RKO (cell line): ENCODE measurements at places on chromosomes 7 and 10.

DNA sequence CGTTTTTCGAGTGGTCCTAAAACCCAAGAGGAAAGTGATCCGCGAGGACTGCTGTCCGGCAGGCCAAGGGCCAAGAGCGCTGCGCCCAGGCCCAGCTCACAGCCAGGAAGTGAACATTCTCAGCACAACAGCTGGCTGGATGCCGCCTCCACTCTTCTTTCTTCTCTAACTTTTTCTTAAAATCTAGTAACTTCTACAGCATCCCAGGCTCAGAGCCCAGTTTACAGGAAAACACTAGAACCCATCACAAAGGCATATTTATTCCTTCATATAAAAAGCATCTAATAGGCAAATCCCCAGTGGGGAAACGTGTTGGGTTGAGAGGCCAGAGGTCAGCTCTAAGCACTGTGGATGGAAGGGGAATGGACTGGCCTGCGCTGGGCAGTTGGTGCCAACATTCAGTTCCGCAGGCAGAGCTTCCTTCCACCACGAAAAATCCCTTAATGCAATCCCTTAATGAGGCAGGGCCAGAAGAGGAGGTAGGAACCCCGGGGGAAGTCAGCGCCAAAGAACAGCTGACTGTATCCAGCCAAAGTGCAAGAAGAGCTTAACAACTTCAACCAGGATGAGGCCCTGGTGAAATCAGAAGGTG lies 74.8 kb downstream of the ZRANB1 start:
- no peak for DNase-seq

DNA sequence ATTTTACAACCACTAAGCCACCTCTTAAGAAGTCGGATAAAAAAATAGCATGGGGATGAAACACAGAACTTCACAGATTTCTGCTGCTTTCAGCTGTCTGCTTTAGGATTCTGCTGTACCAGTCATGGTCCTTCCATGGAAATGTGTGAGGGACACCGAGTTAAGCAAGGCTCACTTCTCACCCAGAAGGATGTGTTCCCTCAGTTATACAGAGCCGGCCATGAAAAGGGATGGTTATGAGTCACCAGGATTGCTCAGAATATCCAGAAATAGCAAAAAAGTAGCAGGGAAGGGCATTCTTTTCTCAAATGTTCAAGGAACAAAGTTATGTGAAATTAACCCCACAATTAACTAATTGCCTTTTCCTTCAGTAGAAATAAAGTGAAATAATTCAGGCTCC lies 124.4 kb downstream of the AMPH start:
- DNase-seq: peak; percentile 4

DNA sequence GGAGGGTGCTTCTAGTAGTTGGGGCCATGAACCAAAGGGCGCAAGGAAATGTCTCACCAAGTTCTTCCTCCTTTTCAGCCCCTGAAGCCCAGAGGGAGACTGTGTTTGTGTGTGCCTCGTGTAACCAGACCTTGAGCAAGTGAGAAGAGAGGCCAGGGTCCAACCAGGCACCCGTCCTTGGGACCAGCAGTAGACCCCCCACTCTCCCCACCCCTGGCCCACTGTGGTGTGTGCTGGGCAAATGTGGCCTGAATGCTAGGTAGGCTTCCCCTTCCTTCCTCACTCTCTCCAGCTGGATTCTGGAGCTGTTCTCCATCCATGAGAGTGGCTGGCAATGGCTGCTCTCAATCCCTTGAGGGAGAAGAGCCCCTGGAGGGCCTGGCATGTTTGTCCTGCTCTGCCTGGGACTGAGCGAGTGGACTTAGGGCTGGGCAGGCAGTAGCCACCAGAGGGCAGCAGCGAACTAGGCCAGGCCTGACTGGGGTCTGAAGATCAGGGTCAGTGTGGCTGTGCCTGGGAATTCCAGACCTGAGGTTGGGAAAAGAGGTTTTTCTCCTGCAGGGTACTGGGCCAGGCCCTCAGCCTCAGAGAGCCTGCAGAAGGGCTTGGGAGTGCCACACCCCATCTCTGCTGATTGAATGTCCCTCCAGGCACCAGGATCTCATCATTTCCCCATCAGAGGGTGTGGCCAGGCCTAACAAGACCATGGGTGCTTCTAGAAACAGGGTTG lies 12.5 kb downstream of the SFRP5 start:
- DNase-seq: peak; percentile 62

DNA sequence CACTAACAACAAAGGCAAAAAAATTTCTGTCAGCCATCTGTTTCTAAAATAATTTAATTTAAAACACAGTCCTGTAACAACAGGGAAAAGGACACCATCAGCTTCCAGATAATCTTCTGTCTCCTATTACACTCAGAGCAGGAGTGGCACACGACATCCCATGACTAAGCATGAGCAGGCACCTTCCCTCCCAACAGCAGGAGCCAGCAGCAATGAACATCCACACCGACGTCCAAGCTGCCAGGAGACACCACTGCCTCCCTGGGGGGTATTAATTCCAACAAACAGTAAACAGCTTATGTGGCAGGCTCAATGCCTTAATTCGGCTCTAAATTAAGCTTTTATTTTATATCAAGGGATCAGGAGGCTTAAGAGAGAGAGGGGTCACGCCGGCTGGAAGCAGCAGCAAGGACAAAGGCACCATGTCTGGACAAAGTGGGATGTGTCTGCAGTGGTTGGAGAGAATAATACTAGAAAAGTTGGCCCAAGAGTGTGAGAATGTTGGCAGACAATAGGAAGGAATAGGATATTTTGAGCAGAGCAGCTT lies 45.7 kb downstream of the KIAA1549 start:
- DNase-seq: peak; percentile 89

- no peak for DNase-seq
Measured at GRCh38 chr10:64344211-64344610, 823.0 kb downstream of the REEP3 start.

DNA sequence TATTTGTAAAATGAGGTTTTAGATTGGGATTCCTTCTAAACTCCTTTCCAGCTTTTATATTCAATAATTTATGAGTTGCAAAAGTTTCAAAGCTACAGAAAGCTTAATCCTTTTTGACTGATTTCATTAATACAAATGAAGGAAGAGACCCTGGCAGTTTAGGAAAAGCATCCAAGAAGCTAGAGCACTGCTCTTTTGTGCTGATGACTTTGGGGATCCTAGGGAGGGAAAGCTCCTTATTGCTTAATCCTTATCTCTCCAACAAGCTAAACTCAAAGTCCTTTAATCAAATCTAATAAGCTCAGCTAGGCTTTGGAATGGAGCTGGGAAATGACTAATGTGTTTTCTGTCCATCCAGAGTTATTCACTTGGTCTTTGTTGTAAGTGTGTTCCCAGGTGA lies 285.4 kb downstream of the ACTR3B start:
- DNase-seq: no peak

DNA sequence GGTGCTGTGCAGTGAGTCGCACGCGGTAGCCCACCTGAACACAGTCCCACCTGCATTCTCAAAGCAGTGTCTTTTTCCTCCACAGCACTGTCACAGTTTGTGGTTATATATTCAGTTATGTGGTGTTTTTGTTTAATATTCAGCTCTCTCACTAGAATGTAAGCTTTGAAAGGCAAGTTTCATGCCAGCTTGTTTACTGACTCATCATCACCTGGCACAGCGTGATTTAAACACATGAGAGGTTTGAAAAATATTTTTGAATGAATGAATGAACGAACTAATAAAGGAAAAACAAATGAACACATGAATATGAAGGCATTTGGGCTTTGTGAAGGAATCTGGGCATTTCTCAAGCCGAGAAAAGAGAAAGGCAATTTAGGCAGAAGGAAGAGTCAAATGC lies 51.9 kb upstream of the TM9SF3 start:
- DNase-seq: no peak

- DNase-seq: no peak
Measured at GRCh38 chr7:101565601-101566209, 63.4 kb downstream of the MYL10 start.

DNA sequence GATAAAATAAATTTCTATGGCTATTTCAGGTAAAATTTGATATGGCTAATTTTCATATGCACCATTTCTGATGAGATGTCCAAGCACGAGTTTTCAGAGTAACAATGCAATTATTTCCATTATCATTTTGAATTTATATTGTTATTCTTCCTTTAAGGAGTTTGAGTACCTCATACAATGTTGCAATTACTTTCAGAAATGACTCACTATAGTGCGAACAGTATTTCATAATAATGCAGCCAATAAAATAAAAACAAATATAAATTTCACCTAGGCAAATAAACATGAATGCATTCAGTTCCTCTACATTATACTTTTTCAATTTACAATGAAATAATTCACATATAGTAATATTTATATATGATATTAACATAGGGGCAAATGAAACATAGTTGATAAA lies 78.8 kb upstream of the LRRN3 start:
- DNase-seq: no peak

DNA sequence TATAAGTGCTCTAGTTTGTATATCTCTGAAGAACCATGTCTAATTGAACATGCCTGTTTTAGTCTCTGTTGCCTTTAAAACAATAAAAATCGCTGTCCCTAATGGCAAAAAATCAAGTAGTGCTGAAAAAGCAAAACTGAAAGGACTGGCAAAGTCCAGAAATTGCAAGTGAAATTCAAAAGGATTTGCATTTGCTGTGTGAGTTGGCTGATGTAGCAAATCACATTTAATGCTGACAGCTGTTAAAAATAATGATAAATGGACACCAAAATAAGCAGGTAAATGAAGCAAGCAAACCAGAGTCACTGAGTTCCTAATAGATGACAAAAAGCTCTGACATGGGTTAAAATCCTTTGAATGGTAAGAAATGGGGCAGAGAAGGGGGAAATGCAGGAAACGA lies 874.1 kb downstream of the GRM8 start:
- no peak for DNase-seq

DNA sequence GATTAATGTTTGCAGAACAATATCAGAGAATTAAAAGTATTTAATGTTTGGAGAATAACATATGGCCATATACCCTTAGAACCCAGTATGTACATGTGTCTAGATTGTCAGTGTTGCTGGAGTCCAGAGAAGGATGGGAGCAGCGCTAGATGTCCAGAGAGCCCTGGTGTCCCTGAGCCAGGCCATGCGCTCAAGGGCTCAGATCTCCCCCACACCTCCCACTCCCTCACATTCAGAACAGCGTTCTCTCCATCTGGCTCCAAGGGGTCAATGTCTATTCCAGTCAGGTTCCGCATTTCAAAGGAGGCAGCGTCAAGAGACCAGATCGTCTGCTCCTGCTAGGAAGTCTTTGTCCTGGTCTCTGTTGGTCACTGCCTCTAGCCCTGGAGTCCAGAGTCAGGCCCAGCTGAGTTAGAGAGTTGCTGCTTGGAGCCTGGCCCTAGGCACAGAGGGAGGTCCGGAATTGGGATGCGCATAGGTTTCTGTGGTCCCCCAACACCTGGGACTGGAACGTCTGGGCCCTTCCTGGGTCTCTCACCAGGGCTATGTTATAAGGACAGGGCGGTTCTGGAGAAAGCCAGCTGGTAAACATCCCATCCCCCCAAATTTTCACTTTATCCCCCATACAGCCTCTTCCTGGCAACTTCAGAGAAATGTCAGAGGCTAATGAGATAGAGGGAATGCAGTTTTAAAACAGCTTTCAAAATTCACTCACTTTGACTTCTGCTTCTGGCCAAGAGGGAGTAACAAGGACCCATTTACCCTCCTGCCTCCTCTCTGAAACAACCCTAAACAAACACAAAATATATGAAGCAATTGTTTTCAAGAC lies 6.5 kb upstream of the WDR86 start:
- no peak for DNase-seq

- DNase-seq: no peak
Measured at GRCh38 chr7:149670288-149670687, 103.1 kb downstream of the ZNF467 start.

DNA sequence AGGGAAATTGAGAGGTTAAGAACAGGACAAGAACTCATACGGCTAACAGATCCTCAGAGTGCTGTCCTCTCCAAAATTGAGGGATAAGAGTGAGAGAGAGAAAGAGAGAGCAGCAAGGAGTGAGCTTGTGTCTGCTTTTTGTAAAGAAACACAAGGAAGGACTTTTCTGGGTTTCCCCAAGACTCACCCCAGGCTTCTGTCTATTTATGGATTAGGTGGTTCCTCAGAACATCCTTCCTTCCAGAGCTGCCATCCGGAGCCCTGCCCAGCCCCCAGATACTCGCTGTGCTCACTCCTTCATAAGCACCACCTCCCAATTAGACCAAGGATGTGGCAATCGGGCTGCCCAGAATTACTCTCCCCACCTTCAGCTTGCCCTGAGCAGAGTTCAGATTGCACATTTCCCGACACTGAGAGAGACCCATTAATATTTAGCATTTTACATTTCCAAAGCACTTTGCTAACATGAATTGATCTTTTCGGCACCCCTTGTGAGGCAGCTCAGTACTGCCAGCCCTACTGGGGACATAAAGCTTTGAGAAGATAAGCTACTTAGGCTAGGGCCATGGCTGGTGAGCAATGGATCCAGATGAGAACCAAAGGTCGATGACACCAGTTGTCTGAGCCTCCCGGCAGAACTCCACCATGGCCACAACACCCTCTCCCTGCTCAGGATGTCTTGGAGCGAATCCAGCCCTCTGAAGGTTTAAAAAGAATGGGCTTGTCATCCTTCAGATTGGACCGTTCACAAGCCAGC lies 19.2 kb upstream of the R3HCC1L start:
- DNase-seq: no peak

GRCh38 chr10:123634221-123634620 lies 31.9 kb upstream of the GPR26 start:
- DNase-seq: no peak

DNA sequence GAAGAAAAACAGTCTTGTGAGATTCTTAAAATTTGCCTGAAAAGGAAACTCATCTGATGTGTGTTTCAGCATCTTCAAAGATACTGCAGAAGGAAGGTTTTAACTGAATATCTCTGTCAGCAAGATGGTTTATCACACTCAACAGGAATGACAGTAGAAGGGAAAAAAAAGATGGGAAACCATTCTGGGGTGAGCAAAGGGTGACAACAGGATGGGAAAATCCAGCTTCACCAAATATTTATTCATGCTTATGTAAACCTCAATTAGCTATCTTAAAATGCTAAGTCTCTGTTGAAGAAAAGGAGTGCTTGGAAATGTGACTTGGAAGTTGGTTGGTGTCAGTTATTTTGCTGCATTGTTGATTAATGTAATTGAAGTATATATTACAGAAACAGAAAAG lies 82.2 kb downstream of the FZD1 start:
- no peak for DNase-seq

DNA sequence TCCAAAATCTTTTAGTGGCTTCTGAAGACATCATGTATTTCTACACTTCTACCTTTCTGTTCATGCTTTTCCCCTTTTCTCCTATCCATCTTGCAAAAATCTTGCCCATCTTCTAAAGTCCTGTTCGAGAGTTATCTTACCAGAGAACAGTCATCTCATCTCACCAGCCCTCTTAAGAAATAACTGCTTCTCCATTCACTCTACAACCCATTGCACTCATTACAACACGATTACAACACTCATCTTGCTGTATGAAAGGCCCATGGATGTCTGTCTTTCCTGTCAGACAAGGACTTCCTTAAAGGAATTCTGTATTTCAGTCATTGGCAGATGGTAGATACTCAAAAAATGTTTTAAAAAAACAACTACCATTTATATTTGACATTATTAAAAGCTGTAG lies 30.8 kb downstream of the ZNF438 start:
- peak; percentile 76 for DNase-seq

- no peak for DNase-seq
Measured at GRCh38 chr10:126909147-126909546, 3.9 kb downstream of the DOCK1 start.

GRCh38 chr10:28913436-28914237 lies 236.3 kb downstream of the BAMBI start:
- DNase-seq: no peak
